A549 treated with dexamethasone at 1 μM for 4 hours (cell line): ENCODE measurements at places on chromosomes 12 and 14. TPM values are rescaled to one million over a fixed set of nuclear protein-coding genes. Genes with fewer than 3 reads are reported as not detected.

Gene GPR137C
- total RNA-seq = 0.06 to 0.08 TPM (median 0.07 TPM) in 5 replicates

Gene DPF3
- total RNA-seq = 0.09 to 0.19 TPM (median 0.16 TPM) in 4 of 5 replicates, not detected in the other

Gene TSPAN19
- 0.13 TPM in 1 of 5 replicates, not detected in the others for total RNA-seq

Gene TAS2R30
- total RNA-seq = not detected in 5 replicates

Gene CCDC38
- total RNA-seq = 0.06 to 0.15 TPM (median 0.10 TPM) in 5 replicates

Gene SDS
- total RNA-seq = 0.31 to 1.9 TPM (median 1.7 TPM) in 5 replicates

Gene OTOGL
- not detected in 5 replicates for total RNA-seq

Gene SERPINA9
- not detected in 5 replicates for total RNA-seq

Gene CLEC1B
- total RNA-seq = not detected in 5 replicates

Gene RPL10L
- not detected in 5 replicates for total RNA-seq

Gene ERP27
- not detected in 5 replicates for total RNA-seq

Gene FGF6
- not detected in 5 replicates for total RNA-seq

Gene TXNDC16
- 0.78 to 1.5 TPM (median 1.4 TPM) in 5 replicates for total RNA-seq

Gene HHIPL1
- total RNA-seq = 0.09 to 0.34 TPM (median 0.31 TPM) in 5 replicates

Gene ADAMTS20
- total RNA-seq = not detected in 5 replicates

Gene PDZRN4
- total RNA-seq = 0.02 to 0.05 TPM (median 0.04 TPM) in 3 of 5 replicates, not detected in the others

Gene NEUROD4
- total RNA-seq = 0.03 TPM in 1 of 5 replicates, not detected in the others

Gene BATF
- not detected in 5 replicates for total RNA-seq

Gene SLC5A8
- total RNA-seq = not detected in 5 replicates

Gene CD4
- not detected in 5 replicates for total RNA-seq

Gene SLC10A1
- 0.06 TPM in 1 of 5 replicates, not detected in the others for total RNA-seq

Gene GLT8D2
- 0.16 to 0.29 TPM (median 0.28 TPM) in 5 replicates for total RNA-seq

Gene ZDHHC22
- total RNA-seq = 0.20 to 0.27 TPM (median 0.23 TPM) in 5 replicates

Gene LGR5
- total RNA-seq = 0.02 TPM in 1 of 5 replicates, not detected in the others

Gene OR11H12
- total RNA-seq = not detected in 5 replicates

Gene TAS2R7
- not detected in 5 replicates for total RNA-seq

Gene SLC25A47
- total RNA-seq = not detected in 5 replicates

Gene COPS7A
- total RNA-seq = 46.5 to 53.0 TPM (median 52.7 TPM) in 5 replicates

Gene PLD4
- total RNA-seq = 0.02 to 0.23 TPM in 2 of 5 replicates, not detected in the others

Gene RASSF9
- 1.2 to 2.0 TPM (median 1.4 TPM) in 5 replicates for total RNA-seq

Gene CFAP54
- total RNA-seq = 0.98 to 1.6 TPM (median 1.4 TPM) in 5 replicates

Gene HNRNPC
- 867 to 980 TPM (median 927 TPM) in 5 replicates for total RNA-seq

Gene PRICKLE1
- total RNA-seq = 0.61 to 0.88 TPM (median 0.76 TPM) in 5 replicates

Gene RBP5
- total RNA-seq = 0.08 to 0.14 TPM in 2 of 5 replicates, not detected in the others
